ENCODE measurements at places on chromosomes 1 and 21.

- DNase-seq, result no peak
Measured at GRCh38 chr1:176046926-176047325, 160.2 kb downstream of the COP1 start.

DNA sequence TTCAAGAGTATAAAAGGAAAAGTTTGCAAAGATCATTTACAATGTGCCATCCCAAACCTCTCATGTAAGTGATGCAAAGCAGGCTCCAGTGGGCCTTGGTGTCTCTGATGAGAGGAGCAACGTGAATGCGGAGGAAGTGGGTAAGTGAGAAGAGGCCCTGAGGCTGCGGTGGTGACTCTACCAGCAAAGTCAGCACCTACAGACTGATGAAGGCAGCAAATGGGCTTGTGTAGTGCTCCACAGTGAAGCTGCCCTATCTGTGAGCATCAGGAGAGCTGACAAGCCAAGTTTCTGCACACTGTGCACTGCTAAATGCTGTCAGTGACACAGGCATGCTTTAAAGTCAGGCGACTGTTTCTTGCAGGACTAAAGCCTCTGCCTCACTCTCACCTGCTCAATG is 15.6 kb upstream of the RAP1A start:
- DNase-seq, result no peak

DNA sequence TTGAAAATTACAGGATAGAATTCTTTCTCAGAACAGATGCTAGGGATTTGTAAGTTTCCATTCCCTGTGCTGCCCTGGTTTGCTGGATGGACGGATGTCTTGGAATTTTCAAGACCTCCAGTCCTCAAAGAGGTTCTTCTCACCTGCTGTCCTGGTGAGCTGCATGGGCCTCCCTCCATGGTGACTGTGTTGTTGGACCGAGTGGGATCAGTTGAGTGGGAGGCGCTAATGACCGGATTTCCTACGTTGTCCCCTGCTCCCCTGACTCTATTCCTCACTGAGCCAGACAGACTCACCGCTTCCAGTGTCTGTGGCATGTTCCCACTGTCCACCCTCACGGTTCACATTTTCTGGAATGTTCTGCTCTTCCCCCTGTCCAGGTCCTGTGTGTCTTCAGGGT is 229.8 kb downstream of the CAMTA1 start:
- no peak for DNase-seq

DNA sequence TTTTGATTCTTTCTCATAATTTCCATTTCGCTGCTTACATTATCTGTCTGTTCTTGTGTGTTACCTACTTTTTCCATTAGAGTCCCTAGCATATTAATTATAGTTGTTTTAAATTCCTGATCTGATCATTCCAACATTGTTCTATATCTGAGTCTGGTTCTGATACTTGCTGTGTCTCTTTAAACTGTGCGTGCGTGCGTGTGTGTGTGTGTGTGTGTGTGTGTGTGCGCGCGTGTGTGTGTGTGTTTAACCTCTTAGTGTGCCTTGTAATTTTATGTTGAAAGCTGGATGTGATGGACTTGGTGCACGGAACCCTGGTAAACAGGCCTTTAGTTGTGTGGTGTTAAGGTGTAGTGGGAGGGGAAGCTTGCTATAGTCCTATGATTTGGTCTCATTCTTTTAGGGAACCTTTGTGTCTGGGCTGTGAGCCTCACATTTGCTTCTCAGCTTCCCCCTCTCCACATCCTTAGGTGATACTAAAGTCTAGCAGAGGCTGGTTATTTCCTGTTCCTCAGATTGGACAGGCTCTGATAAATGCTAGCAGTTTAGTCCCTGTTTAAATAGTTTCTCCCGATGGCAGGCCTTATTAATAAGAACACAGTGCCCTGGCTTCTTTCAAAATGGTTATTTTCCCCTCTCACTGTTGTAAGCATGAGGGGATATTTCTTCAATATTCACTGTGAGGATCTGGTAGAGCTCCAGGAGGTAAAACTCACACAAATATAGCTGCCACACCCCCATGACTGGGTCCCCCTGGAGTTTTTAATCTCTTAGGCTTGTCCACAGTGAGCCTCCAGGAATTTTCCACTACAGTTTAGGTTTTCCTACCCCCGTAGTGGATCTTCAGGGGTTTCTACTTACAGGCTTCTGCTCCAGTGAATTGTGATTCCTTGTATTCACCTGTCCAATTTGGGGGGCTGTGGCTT is 118.3 kb downstream of the GALNT2 start:
- DNase-seq, result no peak

DNA sequence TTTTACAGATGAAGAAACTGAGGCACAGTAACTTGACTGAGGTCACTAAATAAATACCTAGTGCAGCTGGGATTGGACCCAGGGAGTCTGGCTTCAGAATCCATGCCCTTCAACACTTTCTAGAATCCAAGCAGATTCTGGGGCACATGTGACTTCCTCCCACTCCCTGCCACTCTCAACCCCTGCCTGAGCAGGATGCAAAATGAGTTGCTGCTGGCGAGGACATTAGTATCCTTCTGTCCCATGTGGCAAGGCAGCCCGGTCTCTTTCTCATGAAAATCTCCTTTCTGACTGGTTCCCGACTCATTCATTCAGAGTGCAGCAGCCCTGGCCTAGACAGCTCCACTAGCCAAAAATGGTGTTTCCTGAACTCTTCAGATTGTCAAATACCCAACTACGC is 28.4 kb downstream of the TNNT2 start:
- DNase-seq, result no peak
